ENCODE measurements at places on chromosomes 7 and 10.

- DNase-seq, result no peak
These were observed 1.0 kb upstream of the CYP2W1 start for GRCh38 chr7:981793-982510.

GRCh38 chr7:47357361-47357760 is 224.6 kb downstream of the TNS3 start:
- no peak for DNase-seq

DNA sequence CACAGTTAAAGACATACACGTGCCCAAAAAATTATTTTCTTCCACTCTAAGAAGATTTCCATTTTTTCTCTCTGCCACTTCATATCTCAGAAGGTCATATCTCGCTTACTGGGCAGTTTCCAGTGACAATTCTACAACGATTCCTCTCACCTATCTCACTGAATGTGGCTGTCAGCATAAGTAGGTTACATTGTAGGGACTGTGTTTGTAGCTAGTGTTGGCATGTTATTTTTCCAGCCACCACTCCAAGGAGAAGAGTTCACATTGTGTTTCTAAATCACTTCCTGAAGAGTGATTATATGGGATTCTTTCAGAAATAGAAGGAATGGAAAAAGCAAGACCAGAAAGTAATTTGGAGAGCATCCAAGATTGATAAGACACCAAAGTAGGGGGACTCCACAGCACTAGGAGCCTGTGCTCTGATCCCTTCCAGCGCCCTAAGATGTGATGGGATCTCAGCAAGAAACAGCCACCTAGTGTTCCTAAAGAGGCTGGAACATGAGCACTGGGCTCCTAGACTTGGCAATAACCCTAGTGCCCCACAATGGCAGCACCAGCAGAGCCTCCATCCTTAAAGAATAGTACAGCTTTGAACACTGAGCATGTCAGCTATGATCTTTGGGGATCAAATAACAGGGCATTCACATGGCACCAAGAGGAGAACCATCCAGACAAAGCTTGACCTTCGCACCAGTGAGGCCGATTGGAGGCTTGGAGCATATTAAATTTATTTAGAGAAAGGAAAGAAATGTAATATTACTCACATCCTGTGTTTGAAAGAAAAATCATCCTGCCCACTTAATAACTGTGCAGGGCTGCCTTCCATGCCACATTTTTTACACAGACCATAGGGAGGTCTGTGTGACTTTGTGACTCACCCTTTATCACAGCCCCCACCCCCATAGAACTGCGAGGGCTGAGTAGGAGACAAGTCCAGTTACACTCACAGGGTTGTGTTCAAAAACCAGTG is 51.8 kb downstream of the CAV1 start:
- no peak for DNase-seq

GRCh38 chr7:44884621-44885393 is 523 bp downstream of the PURB start:
- no peak for DNase-seq

DNA sequence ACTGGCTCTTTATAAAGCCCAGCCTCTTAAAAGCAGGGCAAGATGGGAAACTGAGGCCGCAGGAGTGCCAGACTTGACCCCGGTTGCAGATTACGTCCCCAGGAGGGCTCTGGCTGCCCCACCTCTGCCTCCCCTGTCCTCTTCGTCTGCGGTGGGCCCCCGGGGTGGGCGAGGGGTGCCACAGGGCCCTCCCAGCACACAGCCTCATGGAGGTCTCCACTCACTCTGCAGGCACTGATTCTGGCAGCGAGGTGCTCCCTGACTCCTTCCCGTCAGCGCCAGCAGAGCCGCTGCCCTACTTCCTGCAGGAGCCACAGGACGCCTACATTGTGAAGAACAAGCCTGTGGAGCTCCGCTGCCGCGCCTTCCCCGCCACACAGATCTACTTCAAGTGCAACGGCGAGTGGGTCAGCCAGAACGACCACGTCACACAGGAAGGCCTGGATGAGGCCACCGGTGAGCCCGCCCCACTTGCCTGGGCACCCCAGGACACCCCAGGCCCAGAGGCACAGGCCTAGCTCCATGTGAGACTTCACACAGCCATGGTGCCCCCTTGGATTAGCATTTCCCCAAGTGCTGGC is 39.4 kb upstream of the SLC29A3 start:
- no peak for DNase-seq

Data from NCI-H1048 (cell line).